Heart left ventricle (tissue), 16 donors: ENCODE measurements at places on chromosomes 2 and 18. TPM values are rescaled to one million over a fixed set of nuclear protein-coding genes. Genes with fewer than 3 reads are reported as not detected.

DNA sequence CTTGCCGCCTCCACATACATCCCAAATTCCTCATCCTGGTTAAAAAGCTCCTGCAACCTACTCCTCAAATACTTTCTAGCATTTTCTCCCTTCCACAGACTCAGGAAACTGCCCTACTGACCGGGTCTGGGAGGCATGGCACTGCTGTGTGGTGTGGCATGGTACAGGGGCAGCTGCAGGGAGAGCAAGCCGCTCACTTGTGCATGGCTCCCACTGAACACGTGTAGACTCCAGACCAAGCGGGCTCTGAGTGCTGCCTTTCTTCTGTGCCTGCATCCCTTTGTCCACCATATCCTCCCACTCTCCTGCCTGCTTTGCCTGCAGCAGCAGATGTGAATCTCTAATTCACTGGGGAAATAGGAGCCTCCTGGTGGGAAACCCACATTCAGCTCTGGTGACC lies 72.2 kb downstream of the CCDC93 start:
- no peak overlapping the region for H3K27ac ChIP-seq
- H3K36me3 ChIP-seq, result peaks cover 100% of the 10 kb centered on the region
- peaks cover 5% of the 10 kb centered on the region for H3K4me1 ChIP-seq
- no peaks in the 10 kb centered on the region for H3K27me3 ChIP-seq
- DNase-seq, result no peak
- no peak overlapping the region for H3K4me3 ChIP-seq

KIF5C gene
- 1.3 TPM for total RNA-seq

GRCh38 chr2:234954551-234954992 lies 2.8 kb downstream of the SH3BP4 start:
- peaks cover 54% of the 10 kb centered on the region for H3K4me1 ChIP-seq
- H3K36me3 ChIP-seq, result no peaks in the 10 kb centered on the region
- no peak overlapping the region for H3K4me3 ChIP-seq

DNA sequence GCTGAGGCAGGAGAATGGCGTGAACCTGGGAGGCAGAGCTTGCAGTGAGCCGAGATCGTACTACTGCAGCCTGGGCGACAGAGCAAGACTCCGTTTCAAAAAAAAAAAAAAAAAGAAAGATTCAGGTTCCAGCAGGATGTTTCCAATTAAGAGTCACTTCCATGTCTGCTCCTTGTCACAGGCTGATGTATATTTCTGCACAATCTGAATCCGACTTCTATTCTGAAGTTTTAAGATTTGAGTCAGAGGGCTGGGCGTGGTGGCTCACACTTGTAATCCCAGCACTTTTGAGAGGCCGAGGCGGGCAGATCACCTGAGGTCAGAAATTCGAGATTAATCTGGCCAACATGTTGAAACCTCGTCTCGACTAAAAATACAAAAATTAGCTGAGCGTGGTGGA lies 24.7 kb downstream of the SNRPD1 start:
- H3K27me3 ChIP-seq, result no peaks in the 10 kb centered on the region
- H3K27ac ChIP-seq, result no peak overlapping the region
- no peaks in the 10 kb centered on the region for H3K36me3 ChIP-seq
- no peaks in the 10 kb centered on the region for H3K4me1 ChIP-seq
- no peak overlapping the region for H3K4me3 ChIP-seq

DNA sequence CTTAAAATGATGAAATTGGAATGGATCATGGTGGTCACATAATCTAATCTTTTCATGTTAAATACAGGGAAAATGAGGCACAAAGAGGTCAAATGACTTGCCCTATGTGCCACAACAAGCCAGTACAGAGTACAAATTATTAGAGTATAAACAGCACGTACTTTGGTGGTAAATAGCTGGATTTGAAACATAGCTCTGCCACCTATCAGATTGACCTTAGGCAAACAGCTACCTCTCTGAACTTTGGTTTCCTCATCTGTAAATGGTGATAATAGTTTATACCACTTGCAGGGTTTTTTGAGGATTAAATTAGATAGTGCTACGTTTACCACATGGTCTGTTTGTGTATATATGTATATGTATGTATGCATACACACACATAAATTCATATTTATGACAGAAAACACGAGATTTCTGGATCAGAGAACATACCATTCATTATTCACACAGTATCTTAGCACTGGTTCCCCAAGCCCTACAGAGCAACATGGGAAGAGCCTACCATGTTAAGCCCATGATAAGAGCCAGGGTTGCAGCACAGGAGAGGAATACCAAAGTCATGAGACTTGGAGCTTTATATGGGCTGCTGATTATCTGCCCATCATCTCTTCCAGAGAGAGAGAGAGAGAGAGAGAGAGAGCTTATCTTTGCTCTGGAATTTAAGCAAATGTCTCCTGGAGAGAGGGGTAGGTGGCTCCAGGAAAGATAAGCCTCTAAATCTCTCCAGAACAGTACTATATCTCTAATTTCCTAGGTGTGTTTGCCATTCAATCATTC lies 73.5 kb downstream of the MDH1 start:
- DNase-seq, result no peak
- no peaks in the 10 kb centered on the region for H3K36me3 ChIP-seq
- no peak overlapping the region for H3K4me3 ChIP-seq
- no peaks in the 10 kb centered on the region for H3K27me3 ChIP-seq

VWC2L gene
- total RNA-seq, result not detected

DNA sequence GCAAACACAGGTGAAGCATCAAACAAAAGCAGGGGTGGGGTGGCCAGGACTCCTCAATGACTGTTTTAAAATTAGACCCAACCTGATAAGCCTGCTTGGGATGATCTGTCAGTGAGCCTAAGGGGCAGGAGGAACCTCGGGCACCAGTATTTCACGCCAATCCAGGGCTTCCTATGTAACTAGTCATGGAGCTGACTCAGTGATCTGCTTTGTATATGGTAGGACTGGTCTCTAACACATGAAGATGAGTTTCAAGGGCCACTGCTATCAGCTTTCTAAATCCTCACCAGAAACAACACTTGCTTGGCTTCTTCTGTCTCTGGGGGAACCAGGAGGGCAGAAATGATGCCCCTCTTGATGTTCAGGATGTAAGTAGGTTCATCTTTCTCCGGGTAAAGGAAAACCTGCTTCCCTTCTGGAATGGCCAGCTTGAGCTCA lies 6.2 kb downstream of the APOB start:
- H3K27me3 ChIP-seq, result no peaks in the 10 kb centered on the region
- no peak overlapping the region for H3K4me3 ChIP-seq
- H3K4me1 ChIP-seq, result no peaks in the 10 kb centered on the region
- DNase-seq, result no peak
- H3K27ac ChIP-seq, result peak overlapping the region; percentile 79

- no peak for DNase-seq
- H3K36me3 ChIP-seq, result peaks cover 20% of the 10 kb centered on the region
- H3K27me3 ChIP-seq, result no peaks in the 10 kb centered on the region
- H3K4me3 ChIP-seq, result no peak overlapping the region
- no peaks in the 10 kb centered on the region for H3K4me1 ChIP-seq
Observed at GRCh38 chr2:69945941-69946340, 15.5 kb downstream of the ASPRV1 start.

FLACC1 gene
- total RNA-seq, result 7.2 TPM

DNA sequence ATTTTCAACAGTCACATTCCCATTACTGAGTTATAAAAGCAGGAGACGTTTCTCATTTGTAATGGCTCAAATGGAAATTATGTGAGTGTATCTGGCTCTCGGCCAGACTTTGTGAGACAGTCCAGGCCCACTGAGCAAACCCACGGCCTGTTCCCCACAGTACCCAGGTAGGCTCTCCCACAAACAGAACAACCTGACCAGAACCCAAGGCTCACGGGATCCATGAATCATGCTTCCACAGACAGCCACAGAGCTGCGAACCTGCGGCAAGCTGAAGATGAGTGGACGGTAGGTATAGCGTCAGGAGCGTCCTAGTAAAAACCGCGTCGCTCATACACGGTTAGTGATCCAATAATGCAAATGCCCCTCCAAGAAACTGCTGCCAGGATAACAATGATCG lies 34.2 kb downstream of the NDUFA10 start:
- no peak overlapping the region for H3K27ac ChIP-seq
- no peaks in the 10 kb centered on the region for H3K27me3 ChIP-seq
- DNase-seq, result no peak
